ENCODE measurements at places on chromosomes 5 and 9. TPM values are rescaled to one million over a fixed set of nuclear protein-coding genes. Genes with fewer than 3 reads are reported as not detected.

Gene MCTP1
- total RNA-seq = 4.8 TPM

Gene CDHR2
- under 0.01 TPM for total RNA-seq

Gene IRGM
- not detected for total RNA-seq

Gene ANKRD18A
- 7.0 TPM for total RNA-seq

Gene SUSD1
- total RNA-seq = 18.8 TPM

Gene MCC
- total RNA-seq = 33.5 TPM

Gene PLEKHG4B
- total RNA-seq = under 0.01 TPM

Gene PGM5
- total RNA-seq = 88.8 TPM

Gene HAVCR1
- total RNA-seq = 0.17 TPM

Gene PKD2L2
- total RNA-seq = not detected

Gene DMRTA1
- 1.2 TPM for total RNA-seq

Gene CBY3
- not detected for total RNA-seq

Measured in smooth muscle cell of trachea (primary cell).